ENCODE measurements at places on chromosomes 11 and 22. TPM values are rescaled to one million over a fixed set of nuclear protein-coding genes. Genes with fewer than 3 reads are reported as not detected.

Gene IL10RA
- total RNA-seq = 59.2 TPM

Gene MEI1
- 2.0 TPM for total RNA-seq

Gene TRIM77
- not detected for total RNA-seq

Gene TMEM134
- total RNA-seq = 34.1 TPM

Gene C22orf31
- total RNA-seq = not detected

Gene RTN4R
- 2.7 TPM for total RNA-seq

Gene LGR4
- 23.6 TPM for total RNA-seq

Gene RIMBP3C
- 0.32 TPM for total RNA-seq

GRCh38 chr22:38924347-38924952, 33.0 kb upstream of the APOBEC3A start:
- H3K4me1 ChIP-seq = no peaks in the 10 kb centered on the region
- H3K27me3 ChIP-seq = no peaks in the 10 kb centered on the region
- no peaks in the 10 kb centered on the region for H3K36me3 ChIP-seq
- peak overlapping the region; percentile 87 for H3K27ac ChIP-seq
- DNase-seq = peak; percentile 90

DNA sequence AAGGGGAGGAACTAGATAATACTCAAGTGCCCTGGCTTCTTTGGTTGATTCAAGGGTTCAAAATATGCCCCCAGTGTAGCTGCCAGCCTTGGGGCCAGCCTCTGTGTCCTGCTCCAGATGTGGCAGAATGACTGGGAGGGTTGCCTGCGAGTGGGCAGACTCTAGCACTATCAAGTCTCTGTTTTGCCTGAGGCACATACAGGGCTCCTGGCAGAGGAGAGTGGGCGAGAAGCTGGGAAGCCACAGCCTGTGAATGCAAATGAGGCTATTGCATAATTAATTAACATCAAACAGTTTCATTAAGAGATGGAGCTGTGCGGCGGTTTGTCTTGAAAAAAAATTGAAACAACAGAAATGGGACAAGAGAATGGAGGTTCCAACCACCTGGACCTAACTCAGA, 50.8 kb downstream of the BUD13 start:
- no peaks in the 10 kb centered on the region for H3K27me3 ChIP-seq
- H3K4me3 ChIP-seq = no peak overlapping the region
- H3K27ac ChIP-seq = no peak overlapping the region
- no peak for DNase-seq
- H3K36me3 ChIP-seq = no peaks in the 10 kb centered on the region

DNA sequence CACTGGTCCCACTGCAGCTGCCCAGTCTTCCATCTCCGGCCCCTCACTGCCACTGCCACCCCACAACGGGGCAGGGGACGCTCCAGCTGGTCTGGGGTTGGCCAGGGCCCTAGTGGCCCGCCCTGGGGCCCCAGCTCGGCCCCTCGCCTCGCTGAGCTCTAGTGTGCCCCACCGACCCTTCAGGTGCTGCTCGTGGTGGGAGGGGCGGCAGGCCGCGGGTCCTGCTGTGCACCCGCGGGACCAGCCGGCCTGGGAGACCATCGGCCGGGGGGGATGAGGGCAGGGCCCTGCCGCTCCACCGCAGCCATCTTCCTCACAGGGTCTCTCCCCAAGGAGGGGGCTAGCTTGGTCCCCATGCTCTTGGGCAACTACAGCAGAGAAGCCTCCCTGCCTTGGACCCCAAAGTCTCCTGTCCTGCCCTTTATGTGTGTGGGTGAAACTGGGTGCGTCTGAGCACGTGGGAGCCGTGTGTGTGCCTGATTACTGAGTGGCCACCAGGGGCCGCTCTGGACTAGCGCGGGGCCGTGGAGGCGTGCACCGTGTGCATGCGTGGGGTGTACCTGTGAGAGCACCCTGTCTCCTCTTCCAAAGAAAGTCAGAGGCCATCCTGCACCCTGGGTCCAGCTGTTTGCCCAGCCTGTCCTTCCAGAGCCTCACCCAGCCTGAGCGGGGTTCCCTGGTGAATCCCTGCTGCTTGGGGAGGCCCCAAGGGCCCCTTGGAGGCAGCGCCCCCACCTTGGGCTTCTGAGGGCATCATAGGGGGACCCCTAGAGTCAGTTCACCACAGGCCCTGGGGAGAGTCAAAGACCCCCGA, 6.0 kb upstream of the ACR start:
- no peaks in the 10 kb centered on the region for H3K36me3 ChIP-seq
- no peak overlapping the region for H3K4me3 ChIP-seq
- no peak for DNase-seq
- no peak overlapping the region for H3K27ac ChIP-seq
- H3K4me1 ChIP-seq = no peaks in the 10 kb centered on the region

- H3K36me3 ChIP-seq = no peaks in the 10 kb centered on the region
- DNase-seq = no peak
- H3K4me3 ChIP-seq = no peak overlapping the region
- no peak overlapping the region for H3K27ac ChIP-seq
- H3K27me3 ChIP-seq = no peaks in the 10 kb centered on the region
Observed at GRCh38 chr11:76408171-76408965, 27.2 kb downstream of the GVQW3 start.

DNA sequence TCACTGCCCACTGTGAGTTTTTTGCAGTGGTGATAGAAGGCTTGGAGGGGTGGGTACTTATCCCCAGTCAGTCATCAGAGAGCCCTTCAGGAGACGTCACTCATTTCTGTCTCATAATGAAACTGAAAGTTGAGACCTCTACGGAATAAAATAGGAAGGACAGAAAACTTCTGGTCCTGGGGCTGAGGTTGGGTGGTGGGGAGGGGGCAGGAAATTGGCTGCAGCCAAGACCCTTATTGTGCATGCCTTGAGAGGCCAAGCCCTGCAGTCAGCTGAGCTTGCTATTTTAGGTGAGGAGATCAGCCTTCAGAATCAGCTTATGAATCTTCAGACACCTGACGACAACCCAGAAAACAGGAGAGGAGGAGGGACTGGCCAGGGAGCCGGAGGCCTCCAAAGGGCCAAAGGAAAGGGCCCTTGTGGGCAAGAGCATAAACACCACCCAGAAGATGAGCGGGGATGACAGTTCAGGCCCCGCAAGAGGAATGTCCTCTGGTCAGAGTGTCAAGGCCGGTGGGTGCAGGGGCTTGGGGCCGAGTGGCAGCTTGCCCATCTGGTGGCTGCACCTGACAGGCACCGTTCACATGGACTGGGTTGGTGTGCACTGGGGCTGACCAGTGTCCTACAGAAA, 17.9 kb upstream of the ADA2 start:
- no peak overlapping the region for H3K27ac ChIP-seq
- peak; percentile 40 for DNase-seq
- H3K27me3 ChIP-seq = no peaks in the 10 kb centered on the region
- no peaks in the 10 kb centered on the region for H3K4me1 ChIP-seq

GRCh38 chr11:118841469-118842242, 42.0 kb upstream of the CXCR5 start:
- no peaks in the 10 kb centered on the region for H3K36me3 ChIP-seq
- no peaks in the 10 kb centered on the region for H3K4me1 ChIP-seq
- DNase-seq = no peak
- no peak overlapping the region for H3K27ac ChIP-seq

DNA sequence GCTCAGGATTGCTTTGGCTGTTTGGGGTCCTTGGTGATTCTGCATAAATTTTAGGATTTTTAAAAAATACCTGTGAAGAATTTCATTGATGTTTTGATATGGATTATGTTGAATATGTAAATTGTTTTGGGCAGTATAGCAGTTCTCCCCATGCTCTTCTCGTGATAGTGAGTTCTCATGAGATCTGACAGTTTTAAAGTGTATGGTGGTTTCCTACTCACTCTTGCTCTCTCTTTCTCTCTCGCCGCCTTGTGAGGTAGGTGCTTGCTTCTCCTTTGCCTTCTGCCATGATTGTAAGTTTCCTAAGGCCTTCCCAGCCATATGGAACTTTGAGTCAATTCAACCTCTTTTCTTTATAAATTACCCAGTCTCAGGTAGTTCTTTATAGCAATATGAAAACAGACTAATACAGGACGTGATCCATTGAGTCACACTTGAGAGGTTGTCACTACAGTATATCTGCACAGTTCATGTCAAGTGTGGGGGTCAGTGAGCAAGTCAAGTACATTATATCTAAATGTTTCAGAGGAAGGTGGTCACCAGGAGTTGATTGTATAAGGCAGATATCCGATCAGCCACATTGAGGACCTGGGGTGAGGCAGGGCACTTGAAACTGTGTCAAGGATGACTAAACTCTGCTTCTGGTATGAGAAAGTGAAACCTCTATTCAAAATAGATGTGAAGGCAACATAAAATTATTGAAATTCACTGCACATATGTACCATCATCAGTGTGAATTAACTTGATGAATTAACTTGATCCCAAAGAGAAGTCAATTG, 70.7 kb upstream of the CCDC179 start:
- no peaks in the 10 kb centered on the region for H3K4me1 ChIP-seq
- no peaks in the 10 kb centered on the region for H3K27me3 ChIP-seq
- DNase-seq = no peak

- peaks cover 2% of the 10 kb centered on the region for H3K4me1 ChIP-seq
- DNase-seq = no peak
- no peak overlapping the region for H3K4me3 ChIP-seq
- no peak overlapping the region for H3K27ac ChIP-seq
Observed at GRCh38 chr11:100789500-100789899, 102.4 kb downstream of the ARHGAP42 start.

DNA sequence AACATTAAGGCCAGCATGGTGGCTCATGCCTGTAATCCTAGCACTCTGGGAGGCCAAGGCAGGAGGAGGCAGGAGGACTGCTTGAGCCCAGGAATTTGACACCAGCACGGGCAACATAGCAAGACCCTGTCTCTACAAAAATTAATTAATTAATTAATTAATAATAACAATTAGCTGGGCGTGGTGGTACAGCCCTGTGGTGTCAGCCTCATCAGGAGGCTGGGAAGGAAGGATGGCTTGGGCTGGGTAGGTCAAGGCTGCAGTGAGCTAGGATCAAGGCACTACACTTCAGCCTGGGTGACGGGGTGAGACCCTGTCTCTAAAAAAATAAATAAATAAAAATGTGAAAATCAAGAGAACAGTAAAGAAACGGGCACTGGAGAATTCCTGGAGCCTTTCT, 1.4 kb downstream of the ARFGAP3 start:
- no peak for DNase-seq
- H3K27me3 ChIP-seq = no peaks in the 10 kb centered on the region

DNA sequence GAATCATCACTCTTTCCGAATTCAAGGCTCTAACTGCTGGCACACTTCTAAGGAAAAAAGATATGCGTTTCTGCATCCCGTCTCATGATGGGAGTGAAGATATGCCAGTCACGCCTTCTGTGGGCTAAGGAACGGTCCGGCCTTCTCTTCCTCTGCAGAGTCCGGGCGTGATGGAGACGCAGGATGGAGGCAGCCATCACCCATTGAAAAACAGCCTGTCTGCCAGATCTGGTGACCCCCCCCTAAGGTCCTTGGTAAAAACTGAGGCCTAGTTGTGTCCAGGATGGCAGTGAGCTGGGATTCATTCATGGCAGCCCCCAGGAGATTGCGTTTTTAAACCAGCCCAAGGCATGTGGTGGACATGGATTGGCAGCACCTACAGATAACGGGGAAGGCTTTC, 6.9 kb upstream of the EFCAB6 start:
- no peak for DNase-seq
- no peaks in the 10 kb centered on the region for H3K27me3 ChIP-seq
- H3K4me3 ChIP-seq = no peak overlapping the region
- no peaks in the 10 kb centered on the region for H3K4me1 ChIP-seq
- H3K36me3 ChIP-seq = no peaks in the 10 kb centered on the region

GRCh38 chr11:98561252-98561651, 459.5 kb upstream of the CNTN5 start:
- no peak overlapping the region for H3K27ac ChIP-seq
- H3K27me3 ChIP-seq = peaks cover 6% of the 10 kb centered on the region
- H3K36me3 ChIP-seq = no peaks in the 10 kb centered on the region
- DNase-seq = no peak
- H3K4me1 ChIP-seq = no peaks in the 10 kb centered on the region

- no peaks in the 10 kb centered on the region for H3K36me3 ChIP-seq
- no peak overlapping the region for H3K27ac ChIP-seq
- H3K4me3 ChIP-seq = no peak overlapping the region
- H3K27me3 ChIP-seq = no peaks in the 10 kb centered on the region
- no peak for DNase-seq
Observed at GRCh38 chr11:11107076-11107723, 245.8 kb downstream of the CSNK2A3 start.

DNA sequence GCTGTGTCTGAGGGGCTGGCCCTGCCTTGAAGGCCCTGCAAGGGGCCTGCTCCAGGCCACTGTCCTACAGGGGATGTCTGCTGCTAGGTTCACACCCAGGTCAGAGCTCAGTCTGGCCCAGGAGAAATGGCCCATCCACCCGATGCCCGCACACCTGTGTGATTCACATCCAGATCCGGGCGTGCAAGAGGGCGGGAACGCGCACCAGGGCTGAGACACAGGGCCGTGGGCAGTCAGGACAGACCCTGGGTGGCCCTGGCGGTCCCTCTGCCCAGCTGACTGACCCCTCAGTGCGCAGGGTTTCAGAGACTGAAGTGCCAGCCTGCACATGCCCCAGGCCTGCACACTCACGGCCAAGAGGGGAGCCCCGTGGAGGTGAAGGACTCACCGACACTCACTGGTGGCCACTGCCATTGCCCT, 7.4 kb downstream of the TOLLIP start:
- DNase-seq = peak; percentile 73
- no peak overlapping the region for H3K27ac ChIP-seq
- H3K4me1 ChIP-seq = no peaks in the 10 kb centered on the region
- no peak overlapping the region for H3K4me3 ChIP-seq
- H3K27me3 ChIP-seq = no peaks in the 10 kb centered on the region

DNA sequence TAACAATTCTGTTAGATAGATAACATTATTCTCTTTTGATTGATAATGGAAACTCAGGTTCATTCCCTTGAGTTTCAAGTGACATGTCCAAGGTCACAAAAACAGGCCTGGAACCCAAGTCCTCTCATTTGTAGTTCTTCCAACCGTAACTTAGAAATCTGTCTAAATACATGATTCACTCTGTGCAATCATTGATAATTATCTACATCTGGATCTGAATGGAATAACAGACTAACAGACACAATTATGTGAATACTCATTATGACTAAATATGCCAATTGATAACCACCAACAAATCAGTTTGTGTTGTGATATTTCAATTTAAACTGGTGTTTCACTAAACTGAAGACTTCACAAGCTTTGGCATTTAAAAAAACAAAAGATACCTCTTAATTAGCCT, 71.0 kb downstream of the RBFOX2 start:
- H3K27me3 ChIP-seq = no peaks in the 10 kb centered on the region
- H3K36me3 ChIP-seq = no peaks in the 10 kb centered on the region
- H3K4me3 ChIP-seq = no peak overlapping the region
- peaks cover 2% of the 10 kb centered on the region for H3K4me1 ChIP-seq
- H3K27ac ChIP-seq = no peak overlapping the region

DNA sequence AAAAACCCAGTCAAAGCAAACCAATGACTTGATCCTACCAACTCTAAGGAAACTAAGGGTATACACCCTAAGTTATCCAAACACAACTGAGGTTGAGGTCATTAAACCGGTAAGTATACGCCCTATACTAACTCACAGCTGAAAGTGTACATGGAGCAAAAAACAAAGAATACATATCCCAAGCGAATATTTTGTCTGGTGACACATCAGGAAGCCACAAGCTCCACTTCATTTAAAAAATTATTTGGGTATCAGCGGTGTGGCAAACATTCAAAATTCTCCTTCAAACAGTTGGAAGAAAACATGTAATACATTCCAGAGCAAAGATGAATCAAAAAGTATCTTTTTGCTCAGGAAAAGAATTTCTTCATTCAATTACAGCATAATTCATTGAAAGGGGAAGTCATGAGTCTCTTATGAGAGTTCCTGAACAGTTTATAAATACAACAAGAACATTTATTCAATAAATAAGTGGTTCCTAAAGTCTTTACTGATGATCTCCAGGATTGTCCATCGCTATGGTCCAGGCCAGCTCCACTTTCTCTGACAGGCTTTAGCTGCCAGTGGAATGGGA, 4.5 kb upstream of the JAML start:
- no peaks in the 10 kb centered on the region for H3K4me1 ChIP-seq
- no peak overlapping the region for H3K4me3 ChIP-seq
- H3K27ac ChIP-seq = no peak overlapping the region
